NCI-H2171 treated with DMSO at 0.1 percent for 48 hours (cell line): ENCODE measurements at places on chromosomes 2 and 18.

DNA sequence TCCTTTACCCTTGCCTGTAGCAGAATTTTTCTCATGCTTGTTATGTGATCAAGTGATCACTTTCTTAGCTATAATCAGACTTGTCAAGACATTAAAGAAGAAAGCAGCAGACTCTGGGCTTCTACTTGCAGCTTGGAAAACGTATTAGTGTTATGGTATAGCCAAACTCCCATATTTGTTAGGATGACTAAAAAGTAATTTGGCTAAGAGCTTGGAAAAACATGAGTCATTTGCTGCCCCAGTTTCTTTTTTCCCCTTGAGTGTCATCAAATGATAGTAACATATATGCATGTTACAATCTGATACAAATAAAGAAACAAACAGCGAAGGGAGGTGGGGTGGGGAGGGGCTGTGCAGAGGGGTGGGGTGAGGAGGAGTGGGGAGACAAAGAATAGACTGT lies 155.5 kb downstream of the IKZF2 start:
- DNase-seq: no peak

GRCh38 chr2:240412211-240412861 lies 23.1 kb upstream of the GPC1 start:
- no peak for DNase-seq

DNA sequence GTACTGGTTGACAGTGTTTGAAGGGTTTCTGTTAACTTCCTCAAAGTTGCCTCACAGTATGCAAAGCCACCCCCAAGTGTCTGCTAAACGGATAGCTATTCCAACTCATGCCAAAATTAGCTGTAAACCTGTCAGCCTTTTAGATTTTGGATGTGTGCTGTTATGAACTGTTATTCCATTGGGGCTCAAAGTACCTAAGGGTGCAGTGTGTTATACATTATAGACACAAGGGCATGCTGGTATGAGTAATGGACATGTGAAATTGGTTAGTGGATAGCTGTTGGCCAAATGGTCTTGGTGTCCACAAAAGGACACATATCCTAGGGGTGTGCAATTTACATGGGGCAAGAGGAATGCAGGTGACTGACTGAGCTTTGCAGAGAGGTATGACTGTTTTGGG lies 33.7 kb upstream of the CCBE1 start:
- no peak for DNase-seq

DNA sequence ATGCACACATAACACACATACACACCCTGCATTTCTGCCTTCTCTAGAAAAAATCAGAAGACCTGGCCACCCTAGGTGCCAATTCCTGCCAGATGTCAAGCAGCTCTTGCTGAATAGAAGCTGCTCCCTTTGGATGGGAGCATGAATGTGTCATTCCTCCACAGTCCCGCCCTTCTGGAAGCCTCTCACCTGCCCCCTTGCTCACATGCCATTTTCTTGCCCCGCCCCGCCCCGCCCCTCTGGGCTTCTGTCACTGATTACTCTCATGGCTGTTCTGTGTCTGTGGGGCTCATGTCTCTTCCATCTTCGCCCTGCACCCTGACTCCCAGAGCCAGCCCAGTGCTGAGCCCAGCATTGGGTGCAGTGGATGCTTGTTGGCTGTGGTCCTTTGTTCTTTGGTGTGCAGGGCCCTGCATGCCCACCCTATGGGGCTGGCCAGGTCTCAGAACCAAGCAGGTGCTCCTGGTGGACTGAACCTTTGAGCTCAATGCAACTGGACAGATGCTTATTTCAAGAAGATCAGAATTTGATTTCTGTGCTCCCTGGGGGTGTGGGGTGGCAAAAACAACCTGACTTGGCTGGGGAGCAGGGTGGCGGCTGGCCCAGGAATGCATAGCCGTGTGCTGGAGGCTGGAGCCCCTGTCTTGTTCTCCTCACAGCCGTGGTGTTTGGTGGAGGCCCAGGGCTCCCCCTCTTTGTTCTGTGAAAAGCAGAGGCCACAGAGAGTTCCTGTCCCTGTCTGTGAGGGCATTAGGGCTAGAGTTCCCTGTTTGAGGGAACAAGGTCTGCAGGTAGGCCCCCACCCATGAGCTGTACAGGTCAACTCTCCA lies 140.6 kb upstream of the GLI2 start:
- DNase-seq: peak; percentile 62

- no peak for DNase-seq
Measured at GRCh38 chr2:200786826-200787225, 24.9 kb upstream of the BZW1 start.

DNA sequence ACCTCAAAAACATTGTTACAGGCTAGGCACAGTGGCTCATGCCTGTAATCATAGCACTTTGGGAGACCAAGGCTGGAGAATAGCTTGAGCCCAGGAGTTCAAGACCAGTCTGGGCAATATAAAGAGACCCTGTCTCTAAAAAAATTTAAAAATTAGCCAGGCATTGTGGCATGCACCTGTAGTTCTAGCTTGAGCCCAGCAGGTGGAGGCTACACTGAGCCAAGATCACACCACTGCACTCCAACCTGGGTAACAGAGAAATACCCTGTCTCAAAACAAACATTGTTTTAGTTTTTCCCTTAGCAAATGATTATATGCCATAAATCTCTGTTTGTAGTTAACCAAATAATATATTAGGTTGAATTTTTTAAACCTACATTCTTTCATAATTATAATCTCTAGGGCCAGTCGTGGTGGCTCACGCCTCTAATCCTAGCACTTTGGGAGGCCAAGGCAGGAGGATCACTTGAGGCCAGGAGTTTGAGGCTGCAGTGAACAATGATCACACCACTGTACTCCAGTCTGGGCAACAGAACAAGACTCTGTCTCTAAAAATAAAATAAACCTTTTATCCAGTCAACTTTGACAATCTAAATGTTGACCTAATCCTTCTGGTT lies 13.3 kb upstream of the CYP20A1 start:
- peak; percentile 30 for DNase-seq
